ENCODE measurements at places on chromosomes 4 and X.

- no peak overlapping the region for H3K27ac ChIP-seq
- no peak for DNase-seq
- H3K4me3 ChIP-seq: no peak overlapping the region
- no peaks in the 10 kb centered on the region for H3K4me1 ChIP-seq
- peaks cover 21% of the 10 kb centered on the region for H3K27me3 ChIP-seq
- no peaks in the 10 kb centered on the region for H3K36me3 ChIP-seq
Measured at GRCh38 chr4:8123389-8123788, 35.2 kb downstream of the ABLIM2 start.

DNA sequence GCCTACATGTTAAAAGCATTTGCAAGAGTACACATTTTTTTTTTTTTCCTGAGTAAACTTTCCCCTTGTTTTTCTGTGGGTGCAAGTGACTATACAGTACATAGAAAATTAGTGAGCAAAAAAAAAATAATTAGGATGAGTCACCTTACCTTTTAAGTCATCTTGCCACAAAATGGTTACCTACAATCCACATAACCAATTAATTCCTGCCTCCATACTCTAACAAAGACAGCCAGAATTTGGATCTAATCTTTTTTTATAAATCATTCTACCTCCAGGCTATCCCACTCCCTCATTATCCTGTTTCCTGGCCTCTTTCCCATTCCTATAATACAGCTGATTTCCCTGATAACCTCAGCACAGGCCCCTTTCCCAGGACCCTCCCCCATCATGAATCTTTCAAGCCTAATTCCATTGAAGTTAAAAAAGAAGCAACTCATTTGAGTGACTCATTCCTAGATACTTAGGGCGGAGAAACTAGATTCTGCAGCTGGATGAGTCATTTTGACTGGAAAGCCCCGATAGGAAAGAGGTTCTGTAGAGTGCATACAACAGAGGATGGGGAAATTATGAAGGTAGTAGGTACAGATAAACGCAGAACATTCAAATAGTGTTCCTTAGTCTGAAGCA is 128.2 kb downstream of the C4orf51 start:
- H3K27ac ChIP-seq: peak overlapping the region; percentile 94
- peak; percentile 49 for DNase-seq
- H3K4me3 ChIP-seq: peak overlapping the region; percentile 46
- no peaks in the 10 kb centered on the region for H3K27me3 ChIP-seq
- peaks cover 12% of the 10 kb centered on the region for H3K36me3 ChIP-seq
- peaks cover 34% of the 10 kb centered on the region for H3K4me1 ChIP-seq

- H3K27me3 ChIP-seq: no peaks in the 10 kb centered on the region
- H3K4me1 ChIP-seq: no peaks in the 10 kb centered on the region
- no peak overlapping the region for H3K4me3 ChIP-seq
- no peak for DNase-seq
- H3K27ac ChIP-seq: no peak overlapping the region
Measured at GRCh38 chr4:83022724-83023450, 12.1 kb upstream of the COPS4 start.

DNA sequence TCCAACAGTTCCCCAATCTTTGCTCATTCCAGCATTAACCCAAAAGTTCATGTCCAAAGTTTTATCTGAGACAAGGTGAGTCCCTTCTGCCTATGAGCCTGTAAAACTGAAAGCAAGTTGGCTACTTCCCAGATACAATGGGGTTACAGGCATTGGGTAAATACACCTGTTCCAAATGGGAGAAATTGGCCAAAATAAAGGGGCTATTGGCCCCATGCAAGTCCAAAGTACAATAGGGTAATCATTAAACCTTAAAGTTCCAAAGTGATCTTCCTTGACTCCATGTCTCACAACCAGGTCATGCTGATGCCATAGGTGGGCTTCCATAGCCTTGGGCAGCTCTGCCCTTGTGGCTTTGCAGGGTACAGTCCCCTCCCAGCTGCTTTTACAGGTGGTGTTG is 511.7 kb upstream of the KLHL4 start:
- no peak for DNase-seq
- no peaks in the 10 kb centered on the region for H3K4me1 ChIP-seq
- H3K27me3 ChIP-seq: no peaks in the 10 kb centered on the region
- no peak overlapping the region for H3K4me3 ChIP-seq
- H3K36me3 ChIP-seq: no peaks in the 10 kb centered on the region
- H3K27ac ChIP-seq: no peak overlapping the region

DNA sequence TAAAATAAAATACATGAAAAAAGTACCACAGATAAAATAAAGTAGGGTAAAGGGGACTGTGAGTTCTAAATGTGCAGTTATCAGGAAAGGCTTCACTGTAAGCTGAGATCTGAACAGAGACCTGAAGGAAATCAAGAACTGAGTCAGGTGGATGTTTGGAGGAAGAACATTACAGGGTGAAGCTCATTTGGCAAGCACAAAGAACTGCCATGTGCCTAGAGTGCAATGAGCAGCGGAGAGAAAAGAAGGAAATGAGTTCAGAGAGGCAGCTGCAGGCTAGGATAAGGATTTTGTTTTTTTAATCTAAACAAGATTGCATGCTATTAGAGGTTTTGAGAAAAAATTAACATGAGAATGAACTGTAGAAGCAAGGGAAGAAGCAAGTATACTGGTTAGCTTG is 373.1 kb downstream of the STPG2 start:
- H3K36me3 ChIP-seq: no peaks in the 10 kb centered on the region
- H3K27me3 ChIP-seq: no peaks in the 10 kb centered on the region
- H3K4me1 ChIP-seq: no peaks in the 10 kb centered on the region
- DNase-seq: no peak

GRCh38 chr4:159540501-159540900 is 437.6 kb downstream of the RAPGEF2 start:
- no peak for DNase-seq
- H3K27me3 ChIP-seq: no peaks in the 10 kb centered on the region
- no peaks in the 10 kb centered on the region for H3K36me3 ChIP-seq
- peaks cover 10% of the 10 kb centered on the region for H3K4me1 ChIP-seq

DNA sequence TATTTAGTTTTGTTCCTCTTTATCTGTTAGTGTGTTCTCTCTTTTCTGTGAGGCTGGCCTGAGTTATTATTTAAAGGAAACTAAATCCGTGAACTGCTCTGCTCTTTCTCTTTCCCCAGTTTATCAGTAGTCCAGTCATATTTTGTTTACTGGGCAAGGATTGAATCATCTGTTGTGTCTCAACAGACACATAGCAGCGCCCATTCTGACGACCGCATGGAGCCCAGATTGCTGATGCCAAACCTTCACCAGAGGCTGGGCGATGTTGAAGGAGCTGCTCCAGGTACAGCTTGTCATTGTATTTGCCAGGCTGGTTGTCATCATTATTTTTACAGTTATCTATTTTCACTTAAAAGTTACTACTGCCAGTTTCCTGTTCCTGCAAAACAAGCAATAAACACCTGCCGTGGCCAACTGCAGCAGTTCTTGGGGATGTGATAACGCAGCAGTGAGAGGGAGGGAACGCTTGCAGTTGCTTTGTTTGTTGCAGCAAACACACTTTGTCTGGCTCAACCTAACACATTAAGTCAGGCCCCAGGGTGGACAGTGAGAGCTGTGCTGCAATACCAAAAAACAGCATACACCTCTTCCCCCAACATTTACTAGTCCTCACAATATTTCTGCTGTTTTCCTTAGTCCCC is 10.1 kb downstream of the REELD1 start:
- no peak for DNase-seq
- no peaks in the 10 kb centered on the region for H3K27me3 ChIP-seq
- H3K4me3 ChIP-seq: no peak overlapping the region
- no peaks in the 10 kb centered on the region for H3K4me1 ChIP-seq

DNA sequence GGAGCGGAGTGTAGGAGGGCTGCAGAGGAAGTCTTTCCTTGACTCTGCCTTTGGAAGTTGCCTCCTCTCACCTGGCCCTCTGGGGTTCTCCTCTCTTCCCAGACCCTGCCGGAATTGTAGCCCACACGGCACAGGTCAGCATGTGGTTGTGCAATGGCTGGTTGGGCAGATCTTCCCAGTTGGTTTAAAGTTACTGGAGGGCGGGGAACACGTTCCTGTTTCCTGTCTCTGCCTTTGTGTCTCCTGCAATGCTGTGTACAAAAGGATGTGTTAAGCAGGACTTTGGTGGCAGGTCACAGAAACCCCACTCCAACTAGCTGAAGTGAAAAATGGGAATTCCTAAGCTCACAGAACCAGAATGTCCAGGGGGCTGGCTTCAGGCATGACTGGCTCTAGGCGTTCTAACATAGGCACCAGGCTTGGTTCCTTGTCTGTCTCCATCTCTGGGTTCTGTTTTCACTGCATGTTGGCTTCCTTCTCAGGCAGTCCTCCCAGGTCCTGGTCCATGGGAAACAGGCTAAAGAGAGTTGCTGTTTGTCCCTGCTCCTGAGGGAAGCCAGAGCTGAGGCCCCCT is 19.9 kb downstream of the SORCS2 start:
- no peak overlapping the region for H3K27ac ChIP-seq
- peaks cover 5% of the 10 kb centered on the region for H3K4me1 ChIP-seq
- no peak overlapping the region for H3K4me3 ChIP-seq

DNA sequence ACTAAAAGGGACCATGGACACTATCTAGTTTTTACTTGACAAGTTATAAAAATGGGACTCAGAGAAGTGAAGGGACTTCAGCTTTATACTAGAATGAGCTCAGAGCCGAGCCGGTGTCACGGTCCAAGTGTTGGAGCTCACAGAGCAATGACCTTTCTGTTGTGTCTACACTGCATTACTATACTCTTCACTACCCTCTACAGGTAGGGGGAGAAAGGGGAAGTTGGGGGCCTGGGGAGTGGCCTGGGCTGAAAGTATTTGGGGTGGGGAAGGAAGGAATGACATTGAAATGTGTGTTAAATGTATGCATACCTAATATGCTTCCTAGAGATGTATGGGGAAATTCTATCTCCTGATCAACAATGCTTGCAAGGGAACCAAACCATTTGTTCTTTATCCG is 48.8 kb upstream of the HHIP start:
- no peak overlapping the region for H3K27ac ChIP-seq
- no peak for DNase-seq
- H3K27me3 ChIP-seq: no peaks in the 10 kb centered on the region
- peaks cover 9% of the 10 kb centered on the region for H3K4me1 ChIP-seq
- no peak overlapping the region for H3K4me3 ChIP-seq

GRCh38 chr4:37434469-37434868 is 189.9 kb downstream of the NWD2 start:
- no peak for DNase-seq
- H3K4me3 ChIP-seq: no peak overlapping the region
- peaks cover 39% of the 10 kb centered on the region for H3K4me1 ChIP-seq
- H3K27ac ChIP-seq: no peak overlapping the region
